ENCODE measurements at places on chromosomes 7 and 10.

DNA sequence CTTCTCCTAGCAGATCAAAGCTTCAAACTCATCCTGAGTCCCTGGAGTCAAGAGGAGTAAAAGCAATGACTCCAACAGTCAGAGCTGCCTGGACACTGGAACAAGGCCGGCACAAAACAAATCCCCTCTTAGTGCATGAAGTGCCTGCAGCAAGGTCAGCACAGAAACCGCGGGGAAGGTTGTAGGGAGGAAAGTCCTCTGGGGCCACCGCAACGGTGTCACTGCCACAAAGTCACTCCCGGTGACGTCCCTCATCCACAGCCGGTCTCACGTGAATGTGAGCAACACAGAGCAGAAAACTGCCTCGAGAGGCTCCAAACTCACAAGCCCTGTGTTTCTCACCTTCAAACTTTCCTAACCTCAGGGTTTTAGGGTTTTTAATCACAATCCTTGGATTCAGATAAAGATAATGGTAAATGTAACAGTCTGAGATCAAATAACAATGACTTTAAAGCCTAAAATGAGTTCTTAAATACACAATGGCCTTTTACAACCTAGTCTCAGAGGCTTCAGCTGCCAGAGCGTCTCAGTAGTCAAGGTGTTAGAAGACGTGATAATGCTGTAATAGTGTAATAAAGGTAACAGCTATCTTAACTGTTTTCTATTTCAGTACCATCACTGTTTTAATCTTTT, 274.3 kb downstream of the ZMYND11 start:
- no peak for DNase-seq

DNA sequence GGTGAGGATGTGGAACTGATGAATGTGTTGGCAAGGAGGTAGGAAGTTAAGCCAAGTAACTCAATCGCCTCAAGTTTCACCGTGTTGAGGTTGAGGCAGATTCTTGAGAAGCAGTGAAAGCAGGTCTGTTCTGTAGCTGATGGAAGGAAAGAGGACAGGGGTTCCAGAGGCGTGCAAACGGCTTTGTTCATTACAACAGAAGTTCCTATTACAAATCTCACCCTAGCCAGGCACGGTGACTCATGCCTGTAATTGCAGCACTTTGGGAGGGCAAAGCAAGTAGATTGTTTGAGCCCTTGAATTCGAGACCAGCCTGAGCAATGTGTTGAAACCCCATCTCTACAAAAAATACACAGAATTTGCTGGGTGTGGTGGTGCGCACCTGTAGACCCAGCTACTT, 36.9 kb upstream of the PTF1A start:
- DNase-seq: no peak

- no peak for DNase-seq
These were observed 81.4 kb upstream of the EEPD1 start for GRCh38 chr7:36071605-36072004.

- DNase-seq: no peak
These were observed 882 bp downstream of the DLX6 start for GRCh38 chr7:97006055-97006815.

DNA sequence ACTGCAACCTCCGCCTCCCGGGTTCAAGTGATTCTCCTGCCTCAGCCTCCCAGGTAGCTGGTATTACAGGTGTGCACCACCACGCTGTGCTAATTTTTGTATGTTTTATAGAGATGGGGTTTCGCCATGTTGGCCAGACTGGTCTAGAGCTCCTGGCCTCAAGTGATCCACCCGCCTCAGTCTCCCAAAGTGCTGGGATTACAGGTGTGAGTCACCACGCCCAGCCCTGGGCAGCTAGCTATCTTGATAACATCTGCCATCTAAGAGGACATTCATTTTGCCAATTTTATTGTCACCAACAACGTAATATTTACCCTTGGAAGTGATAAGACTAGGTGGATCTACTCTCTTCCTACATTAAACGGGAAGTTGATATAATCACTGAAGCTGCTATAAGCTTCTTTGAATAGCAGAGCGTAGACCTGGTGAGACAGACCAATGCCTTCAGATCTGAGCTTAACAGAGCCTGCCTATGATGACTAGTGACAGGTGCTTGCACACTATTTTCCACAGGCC, 39.7 kb upstream of the SLC35B4 start:
- no peak for DNase-seq

All from anterior cingulate cortex (tissue), 58 donors.